ENCODE measurements at places on chromosomes 11 and 22.

- no peak for DNase-seq
Observed at GRCh38 chr11:6574816-6575715, 28.4 kb downstream of the RRP8 start.

DNA sequence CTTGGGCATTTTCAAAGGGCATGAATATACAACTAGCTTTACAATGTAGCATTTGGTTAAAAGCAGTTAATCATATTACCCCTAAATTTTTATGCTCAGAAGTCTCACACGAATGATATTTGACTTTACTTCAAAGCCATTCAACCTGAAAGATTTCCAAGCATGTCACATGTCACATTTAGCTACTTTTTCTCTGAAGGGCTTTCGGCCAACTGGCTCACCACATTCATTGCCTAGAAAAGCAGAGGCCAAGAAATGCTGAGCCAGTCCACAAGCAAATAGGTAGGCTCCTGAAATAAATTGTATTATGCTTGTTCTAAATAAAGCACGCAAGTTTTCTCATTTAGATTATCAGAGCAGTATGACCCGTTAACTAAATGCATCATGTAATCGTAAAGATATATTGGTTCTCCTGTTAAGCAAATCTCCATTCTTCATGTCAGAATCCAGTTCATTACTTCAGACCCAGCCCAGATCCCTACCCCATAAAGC is 30.6 kb downstream of the PAX6 start:
- no peak for DNase-seq

GRCh38 chr22:46721501-46722085 is 16.5 kb downstream of the CERK start:
- DNase-seq = no peak

DNA sequence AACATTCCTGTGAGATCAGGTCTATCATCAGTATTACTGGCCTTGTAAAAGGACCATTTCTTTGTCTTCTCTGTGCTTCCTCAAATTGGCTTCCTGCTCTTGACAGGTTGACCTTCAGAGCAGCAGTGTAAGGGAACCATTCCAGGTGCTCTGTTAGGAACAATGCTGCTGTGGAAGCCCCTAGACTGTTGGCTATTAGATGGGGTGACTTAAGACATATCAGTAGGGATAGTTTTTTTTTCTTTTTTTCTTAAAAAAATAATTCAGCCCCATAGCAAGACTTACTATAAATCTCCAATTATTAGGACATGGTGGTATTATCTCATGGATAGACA is 37.6 kb downstream of the COA4 start:
- no peak for DNase-seq

DNA sequence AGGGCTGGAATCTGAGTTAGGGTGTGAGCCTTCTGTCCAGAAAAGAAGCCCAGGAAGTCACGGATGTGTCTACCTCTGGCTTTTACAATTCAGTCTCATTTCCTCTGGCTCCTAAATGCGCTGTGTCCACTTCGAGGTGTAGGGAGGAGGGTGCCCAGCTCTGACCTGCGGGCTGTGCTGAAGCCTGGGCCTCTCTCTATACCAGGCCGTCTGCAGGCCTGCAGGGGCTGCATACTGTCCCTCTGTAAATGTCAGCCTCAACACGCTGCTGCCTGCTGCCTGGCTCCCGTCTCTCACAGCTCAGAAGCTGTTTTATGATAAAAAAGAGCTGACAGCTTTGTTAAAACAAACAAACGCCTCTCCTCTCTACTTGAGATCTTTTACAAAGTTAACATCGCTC is 14.5 kb downstream of the ARVCF start:
- no peak for DNase-seq

- no peak for DNase-seq
Observed at GRCh38 chr22:30031764-30032455, 48.4 kb upstream of the HORMAD2 start.

DNA sequence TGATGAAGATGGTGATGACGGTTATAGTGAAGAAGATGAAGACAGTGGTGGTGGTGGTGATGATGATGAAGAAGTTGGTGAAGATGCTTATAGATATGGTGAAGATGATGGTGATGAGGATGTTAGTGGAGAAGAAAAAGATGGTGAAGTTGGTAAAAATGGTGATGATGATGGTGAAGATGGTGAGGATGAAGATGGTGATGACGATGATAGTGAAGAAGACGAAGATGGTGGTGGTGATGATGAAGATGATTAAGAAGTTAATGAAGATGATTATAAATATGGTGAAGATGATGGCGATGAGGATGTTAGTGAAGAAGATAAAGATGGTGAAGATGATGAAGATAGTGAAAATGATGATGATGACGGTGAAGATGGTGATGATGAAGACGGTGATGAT is 25.2 kb upstream of the FGF3 start:
- no peak for DNase-seq

DNA sequence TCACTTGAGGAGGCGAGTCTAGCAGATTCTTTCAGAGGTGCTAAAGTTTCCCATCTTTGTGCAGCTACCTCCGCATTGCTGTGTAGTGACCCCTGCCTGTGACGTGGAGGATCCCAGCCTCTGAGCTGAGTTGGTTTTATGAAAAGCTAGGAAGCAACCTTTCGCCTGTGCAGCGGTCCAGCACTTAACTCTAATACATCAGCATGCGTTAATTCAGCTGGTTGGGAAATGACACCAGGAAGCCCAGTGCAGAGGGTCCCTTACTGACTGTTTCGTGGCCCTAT is 8.9 kb upstream of the SAMM50 start:
- DNase-seq = no peak

DNA sequence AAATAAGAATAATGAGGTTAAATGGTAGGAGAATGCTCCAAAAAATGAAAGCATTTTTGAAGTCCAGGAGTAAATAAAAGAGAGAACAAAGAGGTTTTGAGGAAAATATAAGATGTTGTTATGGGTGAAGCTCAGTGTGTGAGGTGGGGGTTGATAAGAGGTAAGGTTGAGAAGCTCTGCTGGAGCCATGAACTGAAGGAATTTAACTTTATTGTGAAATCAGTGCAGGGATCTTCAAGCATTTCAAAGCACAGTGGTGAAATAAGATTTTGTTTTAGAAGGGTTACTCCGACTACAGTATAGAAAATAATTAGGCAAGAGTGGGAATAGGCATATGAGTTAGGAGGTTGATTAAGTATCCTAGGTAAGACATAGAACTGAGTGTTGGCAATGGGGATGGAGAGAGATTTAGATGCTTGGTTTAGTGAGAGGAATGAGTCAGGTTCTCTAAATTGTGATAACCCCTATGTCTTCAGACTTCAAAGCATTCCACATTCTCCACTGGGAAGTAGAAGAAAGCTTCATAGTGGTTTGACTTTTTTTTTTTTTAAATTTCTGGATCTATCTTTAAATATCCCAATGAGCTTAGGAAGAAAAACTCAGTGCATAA is 403.2 kb downstream of the AASDHPPT start:
- DNase-seq = no peak

GRCh38 chr11:131642756-131643531 is 272.5 kb downstream of the NTM start:
- no peak for DNase-seq

GRCh38 chr11:47918882-47919495 is 61.4 kb upstream of the PTPRJ start:
- DNase-seq = no peak

GRCh38 chr11:88327462-88328143 is 9.9 kb downstream of the CTSC start:
- no peak for DNase-seq

- DNase-seq = no peak
Observed at GRCh38 chr22:33601062-33601461, 319.2 kb downstream of the LARGE1 start.

DNA sequence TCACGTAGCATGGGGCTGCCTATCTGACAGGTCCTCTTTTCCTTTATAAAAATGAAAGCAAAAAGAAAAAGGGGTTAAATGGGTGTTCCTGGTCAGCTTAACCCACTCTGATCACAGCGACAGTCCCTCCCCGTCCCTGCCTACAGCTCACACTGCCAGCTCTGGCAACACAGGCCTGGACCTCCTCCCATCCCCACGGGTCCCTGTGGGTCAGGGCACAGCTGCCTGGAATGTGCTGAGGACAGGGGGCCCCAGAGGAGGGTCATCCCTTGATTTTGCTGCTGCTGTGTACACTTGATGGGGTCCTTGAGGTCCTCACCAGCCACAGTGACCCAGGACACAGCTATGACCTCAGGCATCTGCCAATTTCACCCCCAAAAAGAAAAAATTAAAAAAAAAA is 29.6 kb upstream of the CYP2D6 start:
- no peak for DNase-seq

DNA sequence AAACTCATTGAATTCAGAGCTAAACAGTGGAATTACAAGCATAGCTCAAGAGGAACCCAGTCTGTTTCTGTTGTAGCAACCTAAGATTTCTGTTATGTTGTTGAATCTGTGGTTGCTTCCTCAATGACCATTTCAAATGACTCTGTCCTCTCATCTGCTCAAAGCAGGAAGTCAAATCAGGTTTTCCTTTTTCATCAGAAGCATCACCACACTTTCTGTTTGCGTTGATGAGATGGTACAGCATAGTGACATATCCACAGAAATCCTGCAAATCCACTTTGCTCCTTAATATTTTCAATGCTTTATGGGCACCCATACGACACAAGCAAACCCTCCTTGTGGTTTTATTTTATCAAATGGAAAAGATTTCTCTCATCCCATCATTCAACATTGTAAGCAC is 12.6 kb upstream of the UCP2 start:
- DNase-seq = peak; percentile 66

GRCh38 chr11:9600166-9600565 is 26.7 kb downstream of the WEE1 start:
- no peak for DNase-seq

- DNase-seq = peak; percentile 77
Observed at GRCh38 chr11:123062892-123063825, 1.2 kb upstream of the HSPA8 start.

GRCh38 chr11:114090976-114091375 is 31.5 kb downstream of the ZBTB16 start:
- DNase-seq = no peak

- no peak for DNase-seq
Observed at GRCh38 chr11:6834021-6834420, 11.5 kb upstream of the OR10A5 start.

GRCh38 chr22:28992565-28993356 is 68.9 kb downstream of the C22orf31 start:
- DNase-seq = no peak

DNA sequence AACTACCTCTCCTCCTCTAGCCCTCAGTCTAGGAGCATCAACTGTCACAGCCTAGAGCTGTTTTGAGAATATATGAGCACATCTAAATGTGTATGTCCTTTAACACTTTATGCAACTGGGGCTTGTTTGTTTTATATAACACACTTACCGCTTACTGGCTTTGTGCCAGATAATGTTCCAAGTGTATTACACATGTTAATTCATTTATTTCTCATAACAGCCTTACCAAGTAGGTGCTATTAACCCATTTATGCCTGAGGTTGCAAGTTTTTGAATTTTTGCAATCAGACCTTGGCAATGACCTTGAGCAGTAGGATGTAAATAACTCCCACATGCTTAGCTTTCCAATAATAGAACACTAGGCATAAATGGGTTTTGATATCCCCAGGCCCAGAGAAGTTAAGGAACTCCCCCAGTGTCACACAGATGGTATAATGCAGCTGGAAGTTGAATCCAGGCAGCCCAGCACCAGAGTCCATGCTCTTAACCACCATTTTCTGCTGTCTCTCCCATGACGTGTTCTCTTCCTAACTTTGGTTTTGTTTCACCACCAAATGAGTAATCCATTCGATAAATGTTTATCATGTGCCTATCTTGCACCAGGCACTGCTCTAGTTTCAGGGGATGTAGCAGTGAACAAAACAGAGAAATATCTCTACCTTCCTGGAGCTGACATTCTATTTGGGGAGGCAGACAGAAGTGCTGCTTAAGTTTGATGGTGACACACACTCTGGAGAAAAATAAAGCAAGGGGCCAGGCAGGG is 23.1 kb downstream of the PRDM11 start:
- DNase-seq = no peak

- DNase-seq = no peak
Observed at GRCh38 chr22:41341012-41341411, 39.7 kb downstream of the ZC3H7B start.

DNA sequence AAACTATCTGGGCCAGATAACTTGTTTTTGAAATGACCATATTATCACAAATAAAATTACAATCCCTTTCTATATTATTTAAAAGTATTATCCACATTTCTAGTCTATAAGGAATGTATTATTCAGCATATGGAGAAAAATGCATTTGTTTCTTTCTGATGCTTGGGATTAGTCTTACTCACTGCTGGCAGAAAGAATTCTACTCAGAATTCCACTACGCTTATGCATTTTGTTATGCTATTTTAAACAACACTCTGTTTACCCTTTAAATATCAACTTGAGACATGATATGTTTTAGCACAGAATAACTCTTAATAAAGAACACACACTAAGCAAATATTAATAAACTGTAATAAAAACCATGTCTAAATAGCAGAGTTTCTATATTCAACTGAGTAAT is 77.6 kb upstream of the ANO3 start:
- DNase-seq = no peak

DNA sequence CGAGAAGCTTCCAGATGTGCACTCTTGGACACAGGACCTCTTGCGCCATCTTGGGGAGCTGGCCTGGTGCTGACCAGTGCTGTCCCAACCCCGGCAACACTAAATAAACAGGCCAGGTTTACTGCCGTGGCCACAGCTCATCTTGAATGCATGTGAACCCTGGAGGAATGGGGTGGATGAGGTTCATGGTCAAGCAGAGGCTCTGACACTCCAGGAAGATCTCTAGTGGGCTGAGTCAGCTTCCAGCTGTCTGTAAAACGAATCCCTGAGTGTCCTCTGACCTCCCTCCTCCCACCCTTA is 51.8 kb downstream of the ALX4 start:
- DNase-seq = no peak

DNA sequence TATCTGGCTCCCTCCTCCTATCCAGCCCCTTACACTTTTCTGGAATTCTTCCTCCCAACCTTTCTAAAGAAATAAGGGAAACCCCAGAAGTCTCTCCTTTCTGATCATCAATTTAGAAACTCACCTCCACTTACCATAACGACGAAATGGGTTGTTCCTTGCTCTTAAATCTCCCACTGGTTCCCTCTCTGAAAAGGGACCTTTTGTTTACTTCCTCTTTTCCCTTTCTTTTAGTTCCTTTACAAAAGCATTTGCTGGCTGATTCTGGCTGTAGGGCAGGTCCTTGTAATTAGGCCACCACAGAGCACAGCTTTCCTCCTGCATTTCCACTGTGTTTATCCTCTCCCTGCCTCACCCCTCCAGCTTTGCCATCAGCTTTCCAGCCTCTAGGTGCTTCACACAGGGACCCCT is 12.0 kb downstream of the JAML start:
- peak; percentile 85 for DNase-seq

GRCh38 chr11:45440111-45440510 is 154.0 kb upstream of the SYT13 start:
- no peak for DNase-seq

DNA sequence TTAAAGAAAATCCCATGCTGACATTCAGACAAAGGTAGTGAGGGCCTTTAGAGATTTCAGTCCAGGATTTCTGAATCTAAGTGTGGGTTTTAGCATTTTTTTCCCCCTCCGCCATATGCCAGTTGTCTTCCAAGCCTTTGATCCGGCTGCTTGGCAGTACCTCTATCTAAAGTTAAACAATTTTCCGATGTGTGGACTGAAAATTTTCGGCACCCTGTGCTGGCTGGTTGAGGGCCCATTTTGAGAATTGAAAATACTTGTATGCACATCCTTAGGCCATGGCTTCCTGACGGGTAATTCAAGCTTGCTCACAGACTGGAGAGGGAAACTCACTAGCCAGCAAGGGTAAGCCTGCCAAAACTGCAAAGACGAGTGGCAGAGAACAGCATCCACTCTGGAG is 131.9 kb upstream of the NARS2 start:
- no peak for DNase-seq
